Activated naive CD8-positive, alpha-beta T cell treated with anti-CD3 and anti-CD28 coated beads for 36 hours (primary cell): ENCODE measurements at places on chromosomes 16 and 17. TPM values are rescaled to one million over a fixed set of nuclear protein-coding genes. Genes with fewer than 3 reads are reported as not detected.

- DNase-seq, result no peak
Measured at GRCh38 chr17:40597156-40597555, 31.9 kb upstream of the CCR7 start.

DNA sequence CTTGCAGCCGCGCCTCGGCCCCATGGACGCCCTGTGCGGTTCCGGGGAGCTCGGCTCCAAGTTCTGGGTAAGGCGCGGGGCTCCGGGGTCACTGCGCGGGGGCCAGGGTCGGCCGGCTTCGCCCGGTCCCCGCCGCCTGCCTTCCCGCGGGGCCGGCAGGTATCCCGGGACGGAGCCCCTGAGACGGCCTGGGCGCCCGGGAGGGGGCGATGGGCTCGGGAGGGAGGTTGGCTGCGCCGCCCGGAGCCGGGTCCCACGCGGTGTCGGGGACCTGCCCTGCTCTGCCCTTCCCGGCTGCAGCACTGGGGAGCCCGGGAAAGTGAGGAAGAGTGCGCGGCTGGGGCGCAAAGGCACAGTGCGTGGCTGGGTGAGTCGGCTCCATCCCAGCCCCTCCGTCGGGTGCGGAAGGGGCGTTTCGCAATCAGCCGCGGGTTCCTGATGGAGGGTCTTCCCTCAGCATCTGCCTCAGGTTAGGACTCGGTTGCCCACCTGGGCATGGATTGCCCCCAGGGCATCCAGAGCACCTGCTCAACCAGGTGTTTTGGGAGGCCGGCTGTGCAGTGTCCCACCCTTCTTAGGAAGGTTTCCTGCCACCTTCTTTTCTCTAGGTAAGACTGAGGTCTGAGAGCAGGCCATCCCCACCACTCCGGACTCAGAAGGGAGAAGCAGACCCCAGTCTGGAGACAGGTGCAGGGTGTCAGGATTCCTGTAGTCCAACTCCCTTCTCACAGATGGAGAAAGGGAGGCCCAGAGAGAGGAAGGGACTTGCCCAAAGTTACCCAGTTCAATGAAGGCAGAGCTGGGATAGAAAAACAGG, 442 bp downstream of the ABCC3 start:
- no peak for DNase-seq

DNA sequence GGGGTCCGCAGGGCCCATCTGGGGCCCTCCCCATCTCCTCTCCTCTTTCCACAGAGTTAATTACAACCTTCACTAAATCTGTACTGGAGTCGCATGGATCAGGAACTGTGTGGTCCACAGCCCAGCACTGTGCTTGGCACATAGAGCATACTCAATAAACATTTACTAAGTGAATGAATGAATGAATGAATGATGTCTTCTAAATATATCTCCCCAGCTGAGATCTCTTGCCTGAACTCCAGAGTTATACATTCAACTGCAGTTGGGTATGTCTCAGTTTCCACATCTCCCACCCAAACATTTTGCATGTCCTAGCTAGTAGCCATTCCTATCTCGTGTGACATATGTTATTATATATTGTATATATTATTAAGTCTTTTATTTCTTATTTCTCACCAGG, 28.7 kb upstream of the IL21R start:
- DNase-seq, result no peak

- no peak for DNase-seq
Measured at GRCh38 chr16:73369851-73370250, 321.9 kb upstream of the ZFHX3 start.

- no peak for DNase-seq
Measured at GRCh38 chr17:49920030-49920769, 48.8 kb upstream of the DLX4 start.

- no peak for DNase-seq
Measured at GRCh38 chr16:49427771-49428170, 54.2 kb downstream of the C16orf78 start.

GRCh38 chr17:2713881-2714280, 2.3 kb upstream of the CLUH start:
- no peak for DNase-seq

DNA sequence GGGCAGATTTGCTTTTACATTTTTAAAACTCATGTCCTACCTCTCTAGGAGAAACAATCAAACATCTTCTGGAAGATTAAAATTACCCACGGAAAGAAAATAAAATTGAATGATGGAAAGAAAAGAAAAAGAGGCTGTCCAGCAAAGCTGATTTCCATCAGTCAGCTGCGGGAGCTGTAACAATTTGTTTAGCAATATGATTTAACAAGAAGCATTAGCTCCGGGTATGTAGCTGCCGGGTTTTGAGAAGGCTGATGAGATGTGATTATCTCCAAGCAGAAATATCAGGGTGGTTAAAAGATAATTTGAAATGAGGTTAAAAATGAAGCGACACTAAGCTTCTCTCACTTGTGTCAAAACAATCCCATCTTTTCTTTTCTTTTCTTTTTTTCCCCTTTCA, 608.9 kb upstream of the SALL1 start:
- DNase-seq, result no peak

- no peak for DNase-seq
Measured at GRCh38 chr16:24381470-24382118, 125.5 kb downstream of the CACNG3 start.

GRCh38 chr16:2702438-2702825, 17.6 kb downstream of the PRSS27 start:
- DNase-seq, result no peak

GRCh38 chr17:48393283-48393682, 36.7 kb downstream of the SKAP1 start:
- no peak for DNase-seq

- no peak for DNase-seq
Measured at GRCh38 chr16:31879937-31880321, 6.3 kb downstream of the ZNF267 start.

GRCh38 chr16:14616280-14616679, 13.8 kb downstream of the PARN start:
- no peak for DNase-seq

- DNase-seq, result peak; percentile 78
Measured at GRCh38 chr17:79836972-79837887, 2.0 kb downstream of the CBX4 start.

DNA sequence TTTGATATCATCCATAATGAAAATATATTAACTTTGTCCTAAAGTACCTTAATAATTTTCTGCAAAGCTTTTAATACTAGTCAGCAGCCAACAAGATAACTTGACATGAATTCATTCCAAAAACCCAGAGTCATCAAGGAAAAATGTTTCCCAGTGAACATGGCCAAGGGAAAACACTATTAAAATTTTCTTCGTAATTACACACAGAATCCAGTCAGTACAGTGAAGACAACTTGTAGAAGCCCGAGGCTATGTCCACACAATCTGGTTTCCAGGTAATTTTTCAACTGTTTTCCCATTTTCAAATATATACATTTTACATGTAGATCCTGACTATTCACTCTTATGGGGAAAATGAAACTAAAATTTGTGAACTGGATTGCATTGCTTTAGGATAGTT, 600.9 kb downstream of the CDH8 start:
- DNase-seq, result no peak

GRCh38 chr17:76131051-76131691, 9.9 kb downstream of the FOXJ1 start:
- DNase-seq, result no peak

DNA sequence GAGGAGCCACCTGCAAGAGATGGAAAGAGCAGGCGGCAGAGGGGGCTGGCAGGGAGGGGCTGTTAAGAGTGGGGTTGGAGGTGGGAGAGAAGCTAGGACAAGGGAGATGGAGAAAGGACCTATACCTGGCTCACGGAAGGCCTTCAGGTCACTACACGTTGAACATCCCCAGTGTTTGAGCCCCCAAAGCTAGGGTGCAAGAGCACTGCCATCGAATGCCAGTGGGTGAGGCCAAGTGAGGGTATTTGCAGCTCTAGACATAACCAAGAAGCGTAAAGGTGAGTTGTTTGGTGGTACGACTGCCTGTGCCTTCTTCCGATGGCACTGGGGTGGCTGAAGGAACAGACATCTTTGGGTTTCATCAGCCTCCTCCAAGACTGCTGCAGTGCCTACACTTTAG, 17.0 kb upstream of the HERPUD1 start:
- DNase-seq, result no peak

DNA sequence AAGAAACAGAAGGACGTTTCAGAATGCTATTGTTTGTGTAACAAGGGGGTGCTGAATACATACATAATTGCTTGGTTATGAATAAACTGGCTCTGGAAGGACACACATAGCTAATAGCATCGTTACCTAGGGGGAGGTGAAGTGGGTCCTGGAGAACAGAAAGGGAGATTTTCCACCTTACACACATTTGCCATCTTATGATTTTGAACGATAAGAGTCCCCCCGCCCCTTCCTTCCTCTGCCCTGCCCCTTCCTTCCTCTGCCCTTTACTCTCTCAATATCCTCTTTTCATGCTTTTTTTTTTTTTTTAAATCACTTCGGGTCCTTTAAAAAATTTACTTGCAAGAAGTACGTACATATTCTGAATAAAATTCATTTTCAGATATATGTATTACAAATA, 902 bp upstream of the DHRS7B start:
- DNase-seq, result peak; percentile 34

DNA sequence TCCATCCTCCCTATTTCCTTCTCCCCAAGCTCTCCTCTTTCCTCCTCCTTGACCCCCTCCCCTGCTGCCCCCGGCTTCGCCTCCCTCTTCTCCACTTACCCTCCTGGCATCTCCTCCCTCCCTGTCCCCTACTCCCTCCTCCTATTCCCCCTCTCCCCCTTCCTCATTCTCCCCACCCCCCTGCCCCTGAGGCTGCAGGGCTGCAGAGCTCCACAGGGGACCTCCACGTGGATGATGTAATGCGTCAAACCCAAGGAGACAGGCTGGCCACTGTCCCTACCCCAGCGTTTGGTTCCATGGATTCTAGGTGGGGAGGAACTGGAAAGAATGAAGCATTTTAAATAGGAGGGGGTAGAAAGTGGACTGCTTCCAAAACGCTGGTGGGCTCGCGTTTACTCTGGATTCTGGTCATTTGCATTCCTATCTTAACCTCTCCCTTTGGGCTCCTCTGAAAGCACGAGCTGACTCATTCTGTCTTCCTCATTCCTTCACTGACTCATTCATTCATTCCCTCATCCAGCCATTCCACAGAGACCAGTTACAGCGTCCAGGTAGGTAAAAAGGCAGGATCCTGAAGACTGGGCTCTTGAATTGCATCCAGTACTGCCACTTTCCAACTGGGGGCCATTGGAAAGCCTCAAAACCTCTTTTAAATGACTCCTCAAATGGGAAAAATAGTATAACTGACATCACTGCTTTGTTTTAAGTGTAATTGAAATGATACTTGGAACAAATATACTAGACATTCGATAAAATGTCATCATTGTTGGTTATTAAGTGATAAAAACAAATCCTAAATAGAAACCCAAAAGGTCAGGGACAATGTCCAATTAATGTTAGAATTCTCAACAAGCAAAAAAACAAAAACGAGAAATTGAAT, 943 bp upstream of the COTL1 start:
- no peak for DNase-seq

DNA sequence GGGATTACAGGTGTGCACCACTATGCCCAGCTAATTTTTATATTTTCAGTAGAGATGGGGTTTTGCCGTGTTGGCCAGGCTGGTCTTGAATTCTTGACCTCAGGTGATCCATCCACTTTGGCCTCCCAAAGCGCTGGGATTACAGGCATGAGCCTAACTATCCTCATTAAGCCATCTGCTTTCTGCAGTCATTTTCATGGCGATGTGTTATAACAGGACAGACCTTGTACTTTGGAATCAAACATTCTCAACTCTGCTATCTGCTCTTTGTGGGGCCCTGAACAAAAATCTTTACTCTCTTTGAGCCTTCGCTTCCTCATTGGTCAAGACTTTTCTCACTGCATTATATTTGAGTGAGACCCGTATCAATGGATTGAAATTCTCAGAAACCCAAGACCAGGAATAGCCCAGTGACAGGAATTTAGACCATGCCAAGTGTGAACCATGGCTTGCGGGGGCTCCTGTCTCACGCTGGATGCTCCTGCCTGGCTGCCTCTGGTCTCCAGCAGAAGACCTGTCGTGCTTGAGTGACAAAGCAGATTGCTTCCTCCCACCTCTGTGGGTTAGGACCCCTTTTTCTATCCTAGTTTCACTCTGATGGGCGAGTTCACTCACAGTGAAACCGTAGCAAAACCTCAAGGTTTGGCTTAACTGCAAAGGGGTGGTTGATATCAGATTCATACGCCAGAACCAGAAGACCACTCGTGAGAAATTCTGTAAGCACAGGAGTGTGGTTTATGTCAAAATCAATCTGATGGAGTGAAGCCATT, 519.1 kb downstream of the MAF start:
- DNase-seq, result peak; percentile 36

DNA sequence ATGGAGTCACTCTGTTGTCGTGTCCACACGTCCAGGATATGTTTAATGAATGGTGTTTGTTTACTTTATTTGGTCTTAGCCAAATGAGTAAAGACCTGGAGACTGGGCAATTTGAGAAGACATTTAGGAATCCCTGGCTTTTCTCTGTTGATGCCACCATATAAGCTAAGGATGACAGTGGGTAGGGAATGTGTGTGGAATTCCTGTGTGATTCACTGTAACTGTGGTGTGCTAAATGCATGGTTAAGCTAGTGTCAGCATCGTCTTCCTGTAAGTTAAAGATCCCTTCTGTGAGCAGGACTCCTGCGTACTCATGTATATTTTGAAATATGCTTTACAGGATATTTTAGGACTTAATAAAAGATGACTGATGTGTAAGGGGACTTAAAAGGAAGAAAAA, 26.4 kb downstream of the GOSR1 start:
- no peak for DNase-seq

Gene OXLD1
- 56.1 TPM for total RNA-seq

Gene ALOX15B
- 0.08 TPM for total RNA-seq

Gene HYDIN
- not detected for total RNA-seq

Gene ELMO3
- 4.3 TPM for total RNA-seq

Gene NPB
- not detected for total RNA-seq

Gene LMF1
- 8.1 TPM for total RNA-seq

Gene CD19
- total RNA-seq, result 2.1 TPM

Gene AIPL1
- not detected for total RNA-seq

Gene LGALS9B
- total RNA-seq, result not detected

Gene RGS9
- 1.2 TPM for total RNA-seq

Gene WNT9B
- total RNA-seq, result not detected

Gene FTSJ3
- 91.2 TPM for total RNA-seq

Gene BCAR1
- 1.2 TPM for total RNA-seq

Gene IRX3
- total RNA-seq, result not detected

Gene SDR42E1
- 11.4 TPM for total RNA-seq

Gene PDIA2
- not detected for total RNA-seq
